ENCODE measurements at places on chromosomes 4 and X.

DNA sequence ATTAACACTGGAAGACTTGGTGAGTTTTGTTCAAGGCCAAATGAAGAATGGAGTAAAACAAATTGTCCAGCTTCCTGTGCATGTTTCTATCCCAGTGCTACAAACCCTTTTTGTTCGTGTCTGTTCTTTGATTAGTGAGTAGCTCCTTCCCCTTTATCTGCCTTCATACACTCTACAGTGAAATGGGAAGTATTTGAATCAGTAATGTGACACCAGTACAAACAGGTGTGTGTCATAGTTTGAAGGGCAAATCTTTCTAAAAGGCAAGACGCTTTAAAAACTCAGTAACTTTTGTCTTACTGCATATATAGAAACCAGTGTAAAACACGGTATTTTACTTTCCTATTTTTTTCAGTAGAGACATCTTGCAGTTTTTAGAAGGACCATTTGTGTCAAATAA is 5.9 kb downstream of the ARHGEF38 start:
- DNase-seq, result no peak

DNA sequence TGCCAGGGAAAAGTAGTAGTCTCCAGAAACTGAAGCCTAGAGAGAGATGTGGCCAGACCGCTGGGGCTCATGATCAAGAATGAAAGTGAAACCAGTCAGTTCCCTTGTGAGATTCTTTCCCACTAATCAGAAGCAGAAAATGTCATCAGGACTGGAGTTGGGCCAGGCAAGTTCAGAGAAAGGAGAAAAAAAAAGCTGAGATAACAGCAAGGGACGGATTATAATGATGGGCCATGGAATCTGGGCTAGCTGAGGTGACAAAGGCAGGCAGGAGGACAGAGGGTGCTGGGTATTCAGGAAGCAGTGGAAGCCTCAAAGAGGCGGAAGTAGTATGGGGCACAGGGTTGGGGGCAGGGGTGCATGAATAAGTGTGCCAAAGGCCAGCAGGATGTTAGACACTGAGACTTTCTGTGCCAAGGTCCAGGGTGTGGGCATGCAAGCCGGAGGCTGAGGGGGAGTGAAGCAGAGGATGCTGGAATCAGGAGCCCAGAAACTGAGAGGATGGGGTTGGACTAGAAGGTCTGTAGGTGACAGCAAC is 2.5 kb downstream of the CXorf38 start:
- DNase-seq, result no peak

GRCh38 chr4:95694411-95694810 is 145.5 kb upstream of the PDHA2 start:
- no peak for DNase-seq

DNA sequence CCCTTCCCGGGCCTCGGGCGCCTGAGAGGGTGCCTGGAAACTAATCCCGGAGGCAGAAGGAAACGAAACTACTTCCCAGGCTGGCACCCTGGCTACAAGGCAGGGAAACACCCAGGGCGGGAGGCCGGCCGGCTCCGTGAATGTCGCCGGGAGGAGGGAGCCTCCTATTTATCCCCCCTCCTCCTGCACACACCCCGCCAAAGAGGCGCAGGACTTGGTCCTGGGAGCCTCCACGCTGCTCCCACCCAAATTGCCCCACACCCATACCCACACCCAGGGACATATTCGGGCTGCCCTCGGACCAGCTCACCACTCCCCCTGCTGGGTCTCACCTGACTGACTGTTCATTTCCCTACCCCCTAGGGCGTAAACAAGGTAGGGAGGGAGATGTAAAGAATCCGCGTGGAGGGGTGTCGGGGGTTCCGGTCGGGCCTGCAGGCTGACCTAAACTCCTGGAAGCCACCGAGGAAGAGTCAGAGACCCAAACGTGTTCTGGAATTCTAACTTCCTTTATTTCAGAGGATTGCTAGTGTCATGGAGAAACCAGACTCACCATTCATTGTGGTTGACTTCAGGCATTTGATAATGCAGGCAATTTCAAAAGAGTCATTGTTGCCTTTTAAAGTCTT is at the start of gene BTC:
TSS of gene BTC (minus strand) at position 142 of the 629 bp plus-strand sequence. CDS start 198 bp downstream, outside the sequence.
- no peak for DNase-seq

DNA sequence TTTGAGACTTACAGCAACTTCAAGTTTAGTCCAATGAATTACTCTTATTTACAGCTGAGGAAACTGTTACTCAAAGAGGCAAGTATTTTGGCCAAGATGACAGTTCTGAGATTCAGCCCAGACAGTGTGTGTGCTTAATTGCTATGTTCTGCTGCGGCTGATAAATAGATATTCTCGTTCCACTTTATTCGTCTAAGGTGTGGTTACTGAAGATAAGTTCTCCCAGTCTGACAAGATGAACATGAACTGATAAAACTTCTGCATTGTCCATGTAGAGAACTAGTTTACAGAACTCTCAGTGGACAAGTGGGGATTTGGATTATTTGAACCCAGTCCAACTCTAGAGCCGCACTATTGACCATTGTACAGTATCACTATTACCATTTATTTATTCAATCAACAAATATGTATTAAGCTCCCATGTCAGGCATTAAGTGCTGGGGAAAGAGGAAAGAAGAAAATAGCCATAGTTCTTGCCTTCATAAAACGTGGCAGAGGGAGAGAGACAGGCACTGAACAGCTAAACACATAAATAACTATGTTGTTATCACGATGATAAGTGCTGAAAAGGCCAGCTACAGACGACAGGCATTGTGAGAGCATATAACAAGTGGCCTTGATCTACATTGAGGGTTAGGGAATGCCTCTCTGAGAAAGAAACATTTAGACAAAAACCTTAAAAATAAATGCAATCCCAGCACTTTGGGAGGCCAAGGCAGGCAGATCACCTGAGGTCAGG is 4.0 kb upstream of the DHX15 start:
- no peak for DNase-seq

All from SK-N-MC (cell line).